Fibroblast of skin of back (primary cell): ENCODE measurements at places on chromosomes 4 and X.

- peak; percentile 62 for DNase-seq
Measured at GRCh38 chr4:52983563-52984303, 121.6 kb downstream of the RASL11B start.

DNA sequence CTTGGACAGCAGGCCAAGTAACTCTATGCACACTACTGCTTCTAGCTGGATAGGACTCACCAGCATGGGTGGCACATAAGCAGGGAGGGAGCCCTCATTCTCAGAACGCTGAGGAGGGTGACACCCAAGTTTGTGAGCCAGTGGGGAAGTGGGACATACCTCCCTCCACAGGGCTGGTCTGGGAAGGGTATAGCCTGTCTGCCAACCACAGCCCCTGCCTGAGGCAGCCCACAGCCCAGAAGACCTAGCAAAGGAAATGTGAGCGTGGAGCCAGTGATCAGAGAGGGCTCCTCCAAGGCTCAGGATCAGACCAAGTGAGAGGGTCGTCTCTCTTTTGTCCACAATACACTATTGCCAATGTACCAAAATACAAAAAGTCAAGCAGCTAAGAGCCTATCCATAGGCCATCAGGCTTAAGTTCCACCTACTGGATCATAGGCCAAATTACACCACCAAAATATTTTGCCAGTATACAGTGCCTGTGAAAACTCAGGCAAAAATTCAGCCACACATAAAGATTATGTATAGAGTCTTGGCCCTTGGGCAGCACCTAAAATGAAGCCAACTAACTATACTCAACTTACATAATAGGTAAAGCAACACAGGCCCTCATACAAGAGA, 1203.1 kb downstream of the PCDH18 start:
- no peak for DNase-seq

GRCh38 chr4:89368861-89369260, 61.3 kb upstream of the GPRIN3 start:
- DNase-seq: no peak

GRCh38 chr4:62271107-62271506, 1071.0 kb downstream of the ADGRL3 start:
- DNase-seq: no peak

DNA sequence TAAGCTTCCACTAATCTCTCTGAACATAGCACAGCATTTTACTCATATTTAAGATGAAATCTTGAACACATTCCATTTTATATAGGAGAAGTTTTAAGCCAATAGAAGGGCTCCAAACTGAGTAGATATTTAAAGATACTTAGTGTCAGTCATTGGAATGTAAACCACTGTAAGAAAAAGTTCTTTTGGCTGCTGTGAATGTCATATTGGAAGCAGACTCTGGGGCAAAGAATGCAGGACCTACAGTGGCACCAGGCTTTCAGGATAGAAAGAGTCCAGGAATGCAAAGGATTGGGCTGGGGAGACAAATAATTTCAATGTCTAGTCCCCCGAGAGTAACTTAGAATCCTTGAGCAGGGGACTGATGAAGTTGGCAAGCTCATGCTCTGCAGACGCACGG, 1047.7 kb downstream of the STIM2 start:
- peak; percentile 77 for DNase-seq

GRCh38 chr4:111602848-111603247, 542.4 kb upstream of the FAM241A start:
- DNase-seq: peak; percentile 36

DNA sequence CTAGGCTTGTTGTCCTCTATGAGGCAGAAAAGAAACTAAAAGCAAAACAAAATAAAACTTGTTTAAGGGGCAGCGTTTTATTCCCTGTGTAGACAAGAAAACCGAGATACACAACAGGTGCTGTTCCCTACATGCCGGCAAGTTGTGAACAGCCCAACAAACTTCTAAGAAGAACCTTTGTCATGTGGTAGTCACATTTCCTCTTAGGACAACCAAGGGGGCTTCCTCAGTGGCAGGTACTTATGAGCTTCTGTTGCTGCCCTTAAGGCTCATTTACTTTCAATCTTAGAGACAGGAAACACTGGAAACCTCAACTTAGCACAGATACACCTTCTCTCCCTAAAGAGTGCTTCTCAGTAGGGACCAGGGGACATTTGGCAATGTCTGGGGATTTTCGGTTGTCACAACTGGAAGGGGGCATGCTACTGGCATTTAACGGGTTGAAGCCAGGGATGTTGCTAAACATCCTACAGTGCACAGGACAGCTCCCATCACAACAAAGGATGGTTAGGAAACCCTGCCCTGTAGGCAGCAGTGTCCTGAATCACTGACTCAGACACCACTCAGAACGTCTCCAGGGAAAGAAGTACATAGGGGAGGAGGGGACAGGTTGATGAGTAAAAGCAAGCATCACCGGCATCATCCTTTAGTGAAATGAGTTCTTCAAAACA, 111.0 kb downstream of the ASB9 start:
- DNase-seq: no peak

GRCh38 chr4:48350871-48351270, 9.5 kb downstream of the SLAIN2 start:
- no peak for DNase-seq

DNA sequence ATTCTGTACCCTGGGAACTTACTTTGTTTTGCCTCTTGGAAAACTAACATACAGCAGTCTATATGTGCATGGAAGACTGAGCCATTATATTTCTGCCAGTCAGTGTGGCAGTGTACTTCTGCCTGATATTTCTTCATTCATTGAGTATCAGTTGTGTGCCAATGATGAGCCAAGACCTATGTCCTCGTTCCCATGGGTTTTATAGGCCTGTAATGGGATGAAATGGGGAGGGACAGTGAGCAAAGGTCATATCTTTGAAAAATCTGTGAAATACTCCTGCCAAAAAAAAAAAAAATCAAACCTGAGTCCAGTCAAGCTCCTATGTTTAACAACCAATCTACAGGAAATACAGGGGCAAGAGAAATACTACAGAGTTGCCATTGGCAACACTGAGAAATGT, 9.1 kb downstream of the NSD2 start:
- peak; percentile 40 for DNase-seq

- no peak for DNase-seq
Measured at GRCh38 chrX:11786862-11787261, 28.8 kb downstream of the MSL3 start.

DNA sequence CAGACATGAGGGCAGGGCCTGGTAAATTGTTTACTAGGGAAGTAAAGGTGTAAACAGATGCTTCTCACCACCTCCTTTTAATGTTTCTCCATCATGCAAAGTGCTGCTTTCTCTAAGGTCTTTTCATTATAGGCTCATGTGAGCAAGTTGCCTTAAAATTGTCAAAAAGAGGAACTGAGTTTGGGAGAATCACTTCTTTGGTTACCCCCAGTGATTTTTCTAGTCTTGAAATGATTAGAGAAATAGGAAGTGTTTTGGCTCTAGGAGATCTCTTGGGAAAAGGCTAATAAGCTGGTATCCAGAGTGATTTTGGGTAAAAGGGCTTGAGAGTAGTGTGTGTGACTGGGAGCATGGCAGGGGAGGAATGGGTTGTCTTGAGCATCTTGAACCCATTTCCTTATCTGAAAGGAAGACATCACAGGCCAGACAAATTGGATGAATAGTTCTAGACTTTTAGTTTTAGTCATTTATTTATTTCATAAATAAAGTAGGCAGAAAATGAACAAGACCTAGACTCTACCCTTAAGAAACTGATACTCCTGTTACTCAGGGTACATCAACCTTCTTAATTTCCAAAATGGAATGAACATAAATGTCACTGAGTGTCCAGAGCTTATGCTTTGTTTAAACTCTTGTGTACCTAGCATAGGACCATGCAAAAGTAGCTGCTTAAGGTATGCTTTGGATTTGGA, 14.2 kb downstream of the GRPR start:
- no peak for DNase-seq

DNA sequence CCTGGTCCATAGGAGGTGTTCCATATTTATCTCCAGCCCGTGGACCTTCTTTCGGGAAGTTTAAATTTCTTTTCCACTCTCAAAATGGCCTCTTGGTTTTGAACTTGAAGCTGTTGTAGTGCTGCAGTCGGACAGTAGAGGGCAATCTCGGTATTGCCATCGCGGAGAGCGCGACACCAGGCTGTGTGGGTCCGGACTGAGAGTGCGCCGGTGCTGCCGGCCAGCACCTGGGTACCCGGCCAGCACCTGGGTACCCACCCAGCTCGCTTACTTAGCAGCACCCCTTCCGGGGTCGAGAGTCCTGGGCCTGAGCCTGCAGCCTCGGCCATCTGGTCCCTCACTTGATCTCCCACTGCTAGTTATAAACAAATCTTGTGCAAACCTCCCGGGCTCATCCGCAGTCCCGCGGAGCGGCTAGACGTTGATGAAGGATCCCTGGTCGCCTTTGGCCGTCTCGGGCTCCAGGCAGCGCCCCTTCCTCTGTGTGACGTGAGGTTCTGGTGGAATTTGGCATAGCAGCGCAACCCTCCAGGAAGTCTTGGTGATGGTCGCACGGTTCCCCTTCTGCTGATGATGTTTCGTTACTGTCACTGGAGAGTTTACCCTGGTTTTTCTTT, 18.0 kb downstream of the FAM9A start:
- no peak for DNase-seq

DNA sequence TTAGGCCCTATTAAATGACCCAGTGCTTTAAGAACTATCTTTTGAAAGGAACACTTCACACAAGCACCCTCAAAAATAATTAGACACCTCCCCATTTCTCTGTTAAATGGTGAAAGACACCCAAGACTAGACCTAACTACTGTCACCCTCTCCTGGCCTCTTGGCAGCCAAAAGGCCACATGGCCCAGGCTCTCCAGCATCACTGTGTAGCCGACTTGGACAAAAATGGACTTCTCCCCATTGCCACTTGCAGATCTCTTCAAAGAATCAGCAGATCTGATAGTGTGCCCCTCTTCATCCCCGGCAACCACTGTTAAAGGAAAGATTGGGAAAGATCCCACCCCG, 2.0 kb downstream of the MID1IP1 start:
- no peak for DNase-seq

DNA sequence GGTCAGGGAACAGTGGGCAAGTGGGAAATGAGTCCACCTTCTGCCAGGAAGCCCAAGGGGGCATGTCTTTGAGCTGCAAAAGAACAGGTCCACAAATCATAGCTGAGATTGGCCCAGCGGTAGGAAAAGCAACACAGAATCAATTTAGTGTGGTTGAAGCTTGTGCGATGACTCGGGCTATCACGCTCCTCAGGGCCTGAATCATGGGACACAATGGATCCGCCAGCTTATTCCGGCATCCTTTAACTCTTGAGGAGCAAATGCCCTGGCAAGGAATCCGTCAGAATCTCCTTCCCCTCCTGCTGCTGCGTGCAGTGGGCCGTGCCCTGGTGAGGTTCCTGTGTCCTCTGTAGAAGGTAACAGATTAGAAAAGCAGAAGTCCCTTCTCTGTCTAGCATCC, 98.0 kb downstream of the RELL1 start:
- DNase-seq: no peak

- DNase-seq: no peak
Measured at GRCh38 chrX:16851421-16851820, 18.7 kb downstream of the RBBP7 start.

GRCh38 chrX:23789386-23790154, 6.6 kb downstream of the SAT1 start:
- DNase-seq: no peak

DNA sequence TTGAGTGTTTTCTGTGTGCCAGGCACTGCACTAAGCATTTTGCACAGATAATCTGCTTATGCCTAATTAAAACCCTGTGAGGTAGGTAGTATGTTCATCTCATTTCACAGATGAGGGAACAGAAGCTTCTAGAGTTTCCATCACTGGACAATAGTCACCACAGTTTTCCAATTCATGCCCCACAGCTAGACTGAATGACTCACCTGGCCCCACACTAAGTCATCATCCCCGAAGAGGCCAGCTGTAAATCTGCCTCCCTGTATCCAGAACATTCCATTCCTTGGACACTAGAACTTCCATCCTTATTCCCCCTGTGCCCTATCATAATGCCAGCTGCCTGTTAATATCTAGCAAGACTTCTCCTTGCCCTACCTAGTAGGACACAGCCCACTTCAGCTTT, 40.9 kb upstream of the NYX start:
- DNase-seq: peak; percentile 21

DNA sequence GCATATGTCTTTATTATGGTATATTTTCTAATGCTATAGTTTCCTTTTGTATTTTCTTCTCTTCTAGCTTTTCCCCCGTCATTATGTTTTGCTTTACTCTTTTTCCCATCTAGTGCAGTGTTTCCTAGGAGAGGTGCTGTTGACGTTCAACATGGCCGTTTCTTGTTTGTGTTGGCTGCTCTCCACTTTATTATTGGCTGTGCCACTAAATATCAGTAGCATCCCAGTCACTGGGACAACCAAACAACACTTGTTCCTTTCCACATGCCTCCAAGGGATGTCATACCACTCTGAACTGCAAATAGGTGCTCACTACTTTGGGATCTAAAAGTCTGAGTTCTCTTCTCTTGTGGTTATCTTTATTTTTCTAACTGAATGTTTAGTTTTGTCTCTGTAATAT, 26.5 kb downstream of the GBA3 start:
- peak; percentile 0 for DNase-seq

DNA sequence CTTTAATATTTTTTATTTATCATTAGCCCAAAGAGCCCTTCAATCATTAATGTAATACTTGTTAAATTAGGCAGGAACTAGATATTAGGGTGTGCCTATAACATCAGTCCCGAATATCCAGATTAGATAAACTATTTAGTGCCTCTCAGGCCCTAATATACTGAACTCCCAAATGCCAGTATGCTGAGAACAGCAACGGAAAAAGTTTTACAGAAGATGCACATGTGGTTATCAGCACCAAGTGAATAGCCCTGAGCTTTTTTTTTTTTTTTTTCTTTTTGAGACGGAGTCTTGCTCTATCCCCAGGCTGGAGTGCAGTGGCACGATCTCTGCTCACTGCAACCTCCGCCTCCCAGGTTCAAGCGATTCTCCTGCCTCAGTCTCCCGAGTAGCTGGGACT, 13.0 kb upstream of the ELF2 start:
- DNase-seq: no peak

- DNase-seq: no peak
Measured at GRCh38 chrX:119997570-119997969, 54.0 kb upstream of the NKAP start.

GRCh38 chr4:1041147-1041935, 29.9 kb downstream of the FGFRL1 start:
- DNase-seq: peak; percentile 61

GRCh38 chrX:44244008-44244407, 99.5 kb downstream of the EFHC2 start:
- peak; percentile 20 for DNase-seq

GRCh38 chr4:150561143-150561737, 20.7 kb upstream of the MAB21L2 start:
- DNase-seq: no peak

DNA sequence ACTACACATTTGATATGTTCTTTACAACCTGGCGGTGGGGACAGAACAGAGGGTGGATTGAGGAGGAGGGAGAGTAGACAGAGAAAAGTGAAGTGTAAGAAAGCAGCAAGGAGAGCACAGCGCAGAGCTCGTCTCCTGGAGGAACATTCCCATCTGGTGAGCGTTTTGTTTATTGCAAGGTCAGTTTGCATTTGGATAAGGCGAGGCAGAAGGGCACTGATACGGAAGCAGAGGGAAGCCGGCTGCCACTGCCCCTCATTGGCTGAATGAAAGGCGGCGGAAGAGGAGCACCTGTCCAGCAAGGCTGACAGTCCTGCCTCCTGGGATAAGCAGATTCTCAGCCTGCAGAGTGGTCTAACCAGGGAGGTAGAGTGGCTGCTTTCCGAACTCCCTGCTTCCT, 83.2 kb downstream of the GPR143 start:
- DNase-seq: no peak
